SJCRH30 (cell line): ENCODE measurements at places on chromosomes 5 and 9. TPM values are rescaled to one million over a fixed set of nuclear protein-coding genes. Genes with fewer than 3 reads are reported as not detected.
A peak's percentile ranks its signal among the peaks of the same experiment; 100 is the strongest.

GRCh38 chr9:87324613-87325194 lies 173.0 kb upstream of the DAPK1 start:
- DNase-seq = peak; percentile 35

DNA sequence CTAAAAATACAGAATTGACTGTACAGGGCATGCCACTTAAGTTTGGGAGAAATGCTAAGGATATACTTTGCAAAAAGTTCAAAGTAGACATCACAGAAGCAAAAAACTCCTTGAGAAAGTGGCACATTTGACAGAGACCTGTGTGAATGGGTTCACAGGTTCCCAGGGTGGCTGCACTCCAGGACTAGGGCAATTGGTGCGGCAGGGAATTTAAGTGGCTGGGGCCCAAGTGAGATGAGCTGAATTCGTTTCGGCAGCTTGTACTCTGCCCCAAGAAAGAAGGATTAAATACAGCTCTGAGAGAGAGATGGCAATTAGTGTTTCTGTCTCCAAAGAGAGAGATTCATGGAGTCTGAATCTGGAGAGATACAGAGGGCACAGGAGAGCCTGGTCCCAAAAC lies 280.1 kb downstream of the FBXL17 start:
- no peak for DNase-seq

DNA sequence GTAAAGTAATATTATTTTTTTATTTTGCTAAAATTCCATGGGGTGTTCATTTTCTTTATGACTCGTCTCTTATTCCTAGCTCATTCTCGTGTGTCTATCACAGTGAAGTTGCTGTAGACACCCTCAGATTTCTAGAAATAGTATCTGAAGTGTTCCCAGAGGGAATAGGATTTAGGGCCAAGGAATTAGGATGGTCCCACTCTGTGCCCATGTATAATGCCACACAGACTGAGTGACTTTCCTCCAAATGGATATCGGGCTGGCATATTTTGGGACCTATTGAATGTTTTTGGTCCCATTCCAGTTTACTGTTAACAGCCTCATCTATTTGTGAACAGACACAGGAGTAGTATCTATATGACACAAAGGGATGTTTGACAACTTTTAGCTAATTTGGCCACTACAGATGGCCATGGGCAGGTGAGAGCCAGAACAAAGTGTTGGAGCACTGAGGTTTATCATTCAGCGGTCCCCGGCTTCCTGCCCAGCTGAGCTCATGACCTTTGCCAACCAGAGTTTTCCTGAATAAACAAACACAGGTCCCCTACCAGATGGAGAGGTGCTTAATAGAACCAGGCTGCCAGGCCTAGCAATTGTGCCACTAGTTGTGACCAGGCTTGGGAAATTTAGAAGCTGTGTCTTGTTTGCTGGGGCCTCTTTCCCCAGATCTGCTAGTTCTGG lies 46.9 kb downstream of the MAP1B start:
- DNase-seq = no peak

DNA sequence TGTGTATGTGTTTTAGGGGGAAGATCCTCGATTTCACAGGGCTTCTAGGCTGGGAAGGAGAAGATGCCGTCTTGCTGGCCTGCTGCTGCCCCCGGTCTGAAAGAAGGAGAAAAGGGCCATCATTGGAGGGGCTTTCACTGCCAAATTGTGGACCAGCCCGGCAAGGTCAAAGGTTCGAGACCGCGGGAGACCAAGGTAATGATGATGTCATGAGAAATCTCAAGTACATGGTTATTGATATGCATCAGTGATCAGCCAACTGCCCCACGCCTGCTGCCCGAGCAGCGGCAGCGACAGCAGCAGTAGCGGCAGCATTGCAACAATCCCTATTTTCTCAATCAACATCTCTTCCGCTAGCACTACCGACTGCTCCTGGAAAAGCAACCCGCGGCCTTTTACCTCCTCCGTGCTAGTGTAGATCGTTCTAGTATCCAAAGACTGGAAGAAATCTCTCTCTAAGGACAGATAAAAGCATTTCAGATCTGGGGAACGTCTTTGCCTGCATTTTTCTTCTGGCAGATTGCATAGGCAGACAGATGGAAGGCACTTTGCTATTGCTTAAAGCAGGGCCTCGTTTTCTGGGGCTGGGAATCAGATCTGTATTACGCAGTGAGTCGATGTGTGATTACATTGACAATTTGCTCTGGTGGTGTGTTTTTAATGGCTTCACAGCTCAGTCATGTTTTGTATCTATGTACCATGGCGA lies 215.3 kb downstream of the MEF2C start:
- DNase-seq = no peak

Gene PFN3
- total RNA-seq = not detected in 2 replicates

GRCh38 chr5:87411973-87412629 lies 629 bp downstream of the CCNH start:
- peak; percentile 51 for DNase-seq

Gene INSL6
- total RNA-seq = not detected in 2 replicates

GRCh38 chr9:120820095-120820494 lies 22.6 kb downstream of the PSMD5 start:
- DNase-seq = no peak

DNA sequence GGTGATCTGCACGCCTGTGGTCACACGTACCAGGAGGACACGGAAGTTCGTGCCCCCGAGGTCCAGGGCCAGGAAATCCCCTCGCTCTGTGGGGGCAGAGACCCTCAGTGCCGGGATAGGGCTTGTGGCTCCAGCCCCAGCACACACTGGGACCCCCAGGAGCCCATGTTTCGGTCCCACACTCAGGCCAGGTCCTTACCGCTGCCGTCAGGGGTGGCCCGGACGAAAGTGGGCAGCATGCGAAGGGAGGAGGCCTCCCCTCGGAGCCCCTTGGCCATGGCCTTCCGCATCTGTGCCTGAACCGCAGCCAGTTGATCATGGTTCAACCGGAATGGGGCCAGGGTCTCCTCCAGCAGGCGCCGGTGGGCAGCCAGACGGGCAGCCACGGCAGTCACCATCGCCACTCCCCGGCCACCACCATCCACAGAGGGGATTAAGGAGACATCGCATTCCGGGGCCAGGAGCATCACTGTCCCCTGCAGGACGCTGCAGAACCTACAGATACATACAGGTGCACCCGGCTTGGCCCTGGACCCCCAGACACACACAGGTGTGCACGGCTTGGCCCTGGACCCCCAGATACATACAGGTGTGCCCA lies 11.8 kb downstream of the HK3 start:
- DNase-seq = no peak

GRCh38 chr5:57176350-57176857 lies 2.5 kb downstream of the GPBP1 start:
- no peak for DNase-seq

Gene FBP2
- not detected in 2 replicates for total RNA-seq
